ENCODE measurements at places on chromosomes 1 and 21.

GRCh38 chr1:10667861-10668761 is 128.3 kb downstream of the CASZ1 start:
- H3K36me3 ChIP-seq, result no peaks in the 10 kb centered on the region
- H3K27ac ChIP-seq, result no peak overlapping the region
- H3K4me3 ChIP-seq, result no peak overlapping the region

- H3K4me3 ChIP-seq, result no peak overlapping the region
- H3K36me3 ChIP-seq, result peaks cover 68% of the 10 kb centered on the region
- no peak for DNase-seq
- no peaks in the 10 kb centered on the region for H3K27me3 ChIP-seq
- peaks cover 24% of the 10 kb centered on the region for H3K4me1 ChIP-seq
These were observed 9.7 kb downstream of the KHDRBS1 start for GRCh38 chr1:32023351-32023750.

- H3K27ac ChIP-seq, result no peak overlapping the region
- H3K4me1 ChIP-seq, result peaks cover 4% of the 10 kb centered on the region
- H3K36me3 ChIP-seq, result no peaks in the 10 kb centered on the region
- no peak overlapping the region for H3K4me3 ChIP-seq
These were observed 98.9 kb upstream of the DPYD start for GRCh38 chr1:98019747-98020146.

- peak; percentile 90 for DNase-seq
- H3K27me3 ChIP-seq, result no peaks in the 10 kb centered on the region
- H3K36me3 ChIP-seq, result no peaks in the 10 kb centered on the region
- H3K27ac ChIP-seq, result peak within 1 kb of the TSS; percentile 1
- no peak within 1 kb of the TSS for H3K4me3 ChIP-seq
These were observed at the start of gene SPOCD1 for GRCh38 chr1:31815752-31816500. TSS of gene SPOCD1 (minus strand) at chr1:31816022. CDS start at chr1:31815333, 689 bp downstream.

DNA sequence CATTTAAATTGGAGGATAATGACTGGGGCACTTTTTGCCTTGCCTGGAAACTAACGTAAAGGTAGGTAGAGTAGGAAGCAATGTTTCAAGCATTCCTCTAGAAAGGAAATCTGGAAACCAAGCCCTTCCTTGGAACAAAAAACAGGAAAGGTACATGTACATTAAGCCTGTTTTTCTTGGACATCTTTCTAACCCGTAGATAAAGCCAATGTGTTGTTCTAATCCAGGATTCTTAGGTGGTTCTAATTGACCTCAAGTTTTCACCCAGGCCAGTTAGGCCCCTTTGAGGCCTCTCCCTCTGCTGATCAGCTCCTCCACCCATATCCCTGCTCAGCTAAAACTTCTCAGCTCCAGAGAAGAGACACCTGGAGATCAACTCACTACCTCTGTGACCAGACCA is 6.3 kb upstream of the DUSP23 start:
- DNase-seq, result no peak
- no peak overlapping the region for H3K4me3 ChIP-seq
- no peaks in the 10 kb centered on the region for H3K4me1 ChIP-seq
- no peak overlapping the region for H3K27ac ChIP-seq
- H3K36me3 ChIP-seq, result no peaks in the 10 kb centered on the region
- H3K27me3 ChIP-seq, result peaks cover 16% of the 10 kb centered on the region

- no peaks in the 10 kb centered on the region for H3K27me3 ChIP-seq
- no peak overlapping the region for H3K4me3 ChIP-seq
- no peak overlapping the region for H3K27ac ChIP-seq
- DNase-seq, result no peak
- no peaks in the 10 kb centered on the region for H3K36me3 ChIP-seq
These were observed 45.5 kb downstream of the TNFSF4 start for GRCh38 chr1:173161510-173162221.

DNA sequence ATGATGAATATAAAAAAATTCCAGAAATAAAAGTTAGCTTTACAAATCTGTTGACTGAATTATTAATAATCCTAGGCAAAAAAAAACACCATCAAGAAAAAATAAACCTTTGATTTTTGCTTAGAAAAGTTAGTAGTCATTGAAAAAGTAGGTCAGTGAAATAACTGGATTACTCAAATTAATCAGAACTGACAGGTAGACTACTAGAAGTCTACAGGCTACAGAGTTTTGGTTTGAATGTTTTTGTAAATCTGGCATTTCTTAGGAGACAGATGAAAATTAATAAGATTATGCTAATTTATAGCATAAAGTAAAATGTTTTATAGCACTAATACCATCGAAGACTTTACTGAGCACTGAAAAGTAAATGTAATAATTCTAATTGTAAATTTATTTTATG is 511.9 kb downstream of the PTPRC start:
- no peak overlapping the region for H3K27ac ChIP-seq
- no peak overlapping the region for H3K4me3 ChIP-seq
- no peaks in the 10 kb centered on the region for H3K27me3 ChIP-seq
- DNase-seq, result no peak
- H3K36me3 ChIP-seq, result no peaks in the 10 kb centered on the region

GRCh38 chr1:223825767-223826748 is 19.7 kb downstream of the TP53BP2 start:
- H3K36me3 ChIP-seq, result peaks cover 4% of the 10 kb centered on the region
- H3K4me1 ChIP-seq, result peaks cover 7% of the 10 kb centered on the region
- H3K27ac ChIP-seq, result 0 out of 2 replicates have a peak overlapping the region, but pooled peaks have one; percentile 17

- H3K27ac ChIP-seq, result no peak overlapping the region
- DNase-seq, result no peak
- H3K4me1 ChIP-seq, result no peaks in the 10 kb centered on the region
- H3K36me3 ChIP-seq, result no peaks in the 10 kb centered on the region
- H3K4me3 ChIP-seq, result no peak overlapping the region
These were observed 143.3 kb downstream of the ETS2 start for GRCh38 chr21:38949070-38949380.

DNA sequence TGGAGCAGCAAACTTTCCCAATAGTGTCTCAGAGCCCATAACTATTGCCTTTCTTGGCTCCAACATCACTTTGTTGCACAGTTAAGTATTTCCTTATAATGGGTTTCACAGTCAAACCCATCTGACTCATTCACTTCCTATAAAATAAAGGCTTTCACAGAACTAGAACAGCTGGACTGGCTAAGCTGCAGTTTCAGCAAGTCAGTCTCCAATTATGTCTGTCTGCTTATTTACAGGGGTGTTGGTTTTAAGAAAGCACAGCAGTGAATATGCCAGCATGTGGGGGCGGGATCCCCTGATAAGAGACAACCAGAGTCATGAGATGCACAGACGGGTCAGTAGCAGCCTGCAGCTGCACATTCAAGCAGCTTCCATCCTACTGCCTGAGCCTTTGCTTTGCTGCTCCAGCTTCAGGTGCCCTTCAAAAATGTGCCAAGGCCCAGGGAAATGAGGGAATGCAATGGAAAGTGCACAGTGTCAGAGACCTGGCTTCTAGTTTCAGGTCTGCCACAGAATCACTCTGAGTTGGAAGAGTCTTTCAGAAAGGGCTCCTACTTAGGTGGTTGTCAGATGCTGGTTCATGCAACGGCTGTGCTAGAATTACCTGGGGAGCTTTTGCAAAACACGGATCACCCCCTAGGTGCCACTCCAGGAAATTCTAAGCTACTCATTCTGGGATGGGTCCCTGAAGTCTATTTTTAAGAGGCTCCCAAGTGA is 24.8 kb downstream of the RNF19B start:
- no peaks in the 10 kb centered on the region for H3K27me3 ChIP-seq
- H3K27ac ChIP-seq, result no peak overlapping the region
- H3K36me3 ChIP-seq, result peaks cover 70% of the 10 kb centered on the region

GRCh38 chr1:108041360-108042142 is 76.6 kb upstream of the VAV3 start:
- H3K4me1 ChIP-seq, result peaks cover 26% of the 10 kb centered on the region
- no peaks in the 10 kb centered on the region for H3K27me3 ChIP-seq
- H3K27ac ChIP-seq, result no peak overlapping the region

GRCh38 chr1:220702733-220703270 is 12.6 kb downstream of the C1orf115 start:
- no peaks in the 10 kb centered on the region for H3K36me3 ChIP-seq
- H3K27me3 ChIP-seq, result peaks cover 4% of the 10 kb centered on the region
- H3K4me3 ChIP-seq, result no peak overlapping the region
- no peaks in the 10 kb centered on the region for H3K4me1 ChIP-seq
- no peak overlapping the region for H3K27ac ChIP-seq
- no peak for DNase-seq

GRCh38 chr1:22267413-22268175 is 124.7 kb upstream of the WNT4 start:
- no peaks in the 10 kb centered on the region for H3K36me3 ChIP-seq
- no peak overlapping the region for H3K27ac ChIP-seq
- H3K4me1 ChIP-seq, result no peaks in the 10 kb centered on the region
- H3K27me3 ChIP-seq, result peaks cover 3% of the 10 kb centered on the region

- H3K27me3 ChIP-seq, result no peaks in the 10 kb centered on the region
- no peaks in the 10 kb centered on the region for H3K4me1 ChIP-seq
- no peak for DNase-seq
- H3K36me3 ChIP-seq, result no peaks in the 10 kb centered on the region
- no peak overlapping the region for H3K27ac ChIP-seq
These were observed 6.4 kb downstream of the INPP5B start for GRCh38 chr1:37940299-37940947.

DNA sequence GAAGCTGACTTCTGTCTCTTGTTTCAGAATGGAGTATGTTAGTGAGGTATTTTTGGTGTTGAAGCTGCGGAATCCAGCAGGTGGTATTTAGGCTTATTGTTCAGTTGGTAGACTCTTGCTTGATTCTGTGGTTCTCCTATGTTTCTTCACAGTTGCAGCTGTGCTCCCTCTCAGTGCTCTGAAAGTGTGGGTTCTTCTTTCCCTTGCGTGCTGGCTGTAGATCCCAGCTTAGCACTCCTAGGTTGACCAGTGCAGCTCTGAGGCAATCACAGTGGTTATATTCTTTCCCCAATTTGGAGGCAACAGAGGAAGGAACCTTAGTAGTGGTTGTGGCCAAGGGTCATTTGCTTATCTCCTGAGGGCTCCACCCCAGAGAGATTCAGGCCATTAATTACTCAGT is 269.2 kb upstream of the NRIP1 start:
- H3K36me3 ChIP-seq, result no peaks in the 10 kb centered on the region
- no peaks in the 10 kb centered on the region for H3K4me1 ChIP-seq
- no peaks in the 10 kb centered on the region for H3K27me3 ChIP-seq
- H3K4me3 ChIP-seq, result no peak overlapping the region
- no peak overlapping the region for H3K27ac ChIP-seq

DNA sequence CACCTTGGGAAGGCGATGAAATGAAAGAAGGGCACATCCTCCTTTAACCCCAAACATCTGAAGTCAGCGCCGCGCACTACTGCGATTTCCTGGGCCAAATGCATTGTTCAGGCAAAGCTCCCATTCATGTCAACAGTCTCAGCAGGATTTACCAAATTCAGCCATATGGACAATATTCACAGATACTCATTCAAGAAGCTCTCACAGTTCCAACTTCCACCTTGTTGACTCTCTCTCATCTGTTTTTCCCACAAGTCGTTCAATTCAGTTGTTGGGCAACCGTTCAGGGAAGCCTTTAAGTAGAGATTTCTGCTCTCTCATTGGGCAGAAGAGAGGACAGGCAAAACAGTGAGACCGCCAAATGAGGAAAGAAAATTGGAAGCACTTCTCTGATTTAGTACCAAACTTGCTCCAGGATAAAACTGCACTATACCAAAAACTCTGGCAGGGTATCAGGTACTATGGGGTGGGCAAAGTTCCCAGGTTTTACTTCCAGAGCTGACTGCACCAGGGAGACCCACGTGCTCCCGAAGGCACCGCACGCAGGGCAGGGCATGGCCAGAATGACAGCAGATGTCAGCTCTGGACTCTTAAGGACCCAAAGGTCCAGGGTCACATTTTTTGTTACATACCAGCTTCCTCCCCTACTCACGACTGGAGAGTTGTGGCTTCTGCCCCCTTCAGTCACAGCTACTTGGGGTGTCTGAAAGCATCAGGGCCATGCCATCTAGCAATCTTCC is 668.8 kb downstream of the KIF26B start:
- no peaks in the 10 kb centered on the region for H3K4me1 ChIP-seq
- H3K4me3 ChIP-seq, result no peak overlapping the region
- no peak overlapping the region for H3K27ac ChIP-seq
- no peaks in the 10 kb centered on the region for H3K27me3 ChIP-seq
- no peak for DNase-seq

- DNase-seq, result no peak
- H3K4me3 ChIP-seq, result no peak overlapping the region
- no peaks in the 10 kb centered on the region for H3K27me3 ChIP-seq
- H3K36me3 ChIP-seq, result no peaks in the 10 kb centered on the region
These were observed 46.3 kb upstream of the TMPRSS15 start for GRCh38 chr21:18449605-18450550.

GRCh38 chr1:162724583-162725120 is 65.8 kb upstream of the HSD17B7 start:
- no peaks in the 10 kb centered on the region for H3K4me1 ChIP-seq
- H3K27me3 ChIP-seq, result no peaks in the 10 kb centered on the region
- H3K27ac ChIP-seq, result no peak overlapping the region
- no peak for DNase-seq
- no peak overlapping the region for H3K4me3 ChIP-seq

DNA sequence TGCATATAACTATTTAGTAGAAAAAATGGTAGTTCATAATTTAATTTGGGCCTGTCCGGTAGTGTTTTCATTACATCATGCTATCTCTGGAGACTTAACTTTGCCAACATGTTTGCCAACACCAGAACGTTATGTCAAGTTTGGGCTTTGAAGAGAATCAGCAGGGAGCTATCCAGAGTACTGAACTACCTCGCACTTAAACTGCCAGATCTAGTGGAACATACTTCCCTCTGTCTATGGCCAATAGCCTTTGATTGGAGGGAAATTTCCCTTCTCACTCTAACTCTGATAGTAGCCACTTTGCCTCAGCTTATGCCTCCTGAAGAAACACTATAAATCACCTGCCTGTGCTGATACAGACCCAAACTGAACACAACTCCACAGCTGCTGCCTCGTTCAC is 10.0 kb downstream of the LRRC53 start:
- peak; percentile 35 for DNase-seq
- no peak overlapping the region for H3K4me3 ChIP-seq
- H3K4me1 ChIP-seq, result no peaks in the 10 kb centered on the region
- no peaks in the 10 kb centered on the region for H3K36me3 ChIP-seq

DNA sequence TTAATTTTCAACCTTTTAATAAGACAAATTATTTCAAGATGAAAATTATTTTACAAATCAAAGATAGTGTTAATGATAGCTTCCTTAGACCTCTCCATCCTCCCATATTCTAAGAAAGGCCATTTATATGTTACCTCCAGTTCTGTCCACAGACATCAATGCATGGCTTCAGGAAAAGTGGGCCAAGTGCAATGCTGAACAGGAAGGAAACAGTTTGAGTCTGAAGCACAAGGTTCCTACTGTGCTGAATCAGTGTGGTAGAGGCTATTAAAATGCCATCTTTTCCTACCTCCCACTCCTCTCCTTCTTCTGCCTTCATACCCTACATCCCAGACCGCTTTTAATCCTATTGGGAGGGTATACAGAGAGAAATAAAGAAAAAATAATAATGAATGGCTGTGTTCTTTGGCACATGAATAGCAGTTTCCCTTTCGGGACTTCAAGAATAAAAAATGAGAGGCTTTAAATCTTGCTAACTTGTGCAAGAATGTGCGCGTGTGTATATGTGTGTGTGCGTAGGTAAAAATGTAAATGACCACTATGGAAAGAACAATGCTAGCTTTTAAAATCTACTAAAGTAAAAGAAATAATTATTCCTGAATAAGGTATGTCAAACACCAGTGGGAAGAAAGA is 62.6 kb upstream of the C1orf105 start:
- peaks cover 11% of the 10 kb centered on the region for H3K4me1 ChIP-seq
- H3K27ac ChIP-seq, result no peak overlapping the region
- H3K4me3 ChIP-seq, result no peak overlapping the region
- no peaks in the 10 kb centered on the region for H3K36me3 ChIP-seq
- DNase-seq, result no peak
- no peaks in the 10 kb centered on the region for H3K27me3 ChIP-seq

Measured in DND-41 (cell line).